ENCODE measurements at places on chromosomes 3 and 15.

DNA sequence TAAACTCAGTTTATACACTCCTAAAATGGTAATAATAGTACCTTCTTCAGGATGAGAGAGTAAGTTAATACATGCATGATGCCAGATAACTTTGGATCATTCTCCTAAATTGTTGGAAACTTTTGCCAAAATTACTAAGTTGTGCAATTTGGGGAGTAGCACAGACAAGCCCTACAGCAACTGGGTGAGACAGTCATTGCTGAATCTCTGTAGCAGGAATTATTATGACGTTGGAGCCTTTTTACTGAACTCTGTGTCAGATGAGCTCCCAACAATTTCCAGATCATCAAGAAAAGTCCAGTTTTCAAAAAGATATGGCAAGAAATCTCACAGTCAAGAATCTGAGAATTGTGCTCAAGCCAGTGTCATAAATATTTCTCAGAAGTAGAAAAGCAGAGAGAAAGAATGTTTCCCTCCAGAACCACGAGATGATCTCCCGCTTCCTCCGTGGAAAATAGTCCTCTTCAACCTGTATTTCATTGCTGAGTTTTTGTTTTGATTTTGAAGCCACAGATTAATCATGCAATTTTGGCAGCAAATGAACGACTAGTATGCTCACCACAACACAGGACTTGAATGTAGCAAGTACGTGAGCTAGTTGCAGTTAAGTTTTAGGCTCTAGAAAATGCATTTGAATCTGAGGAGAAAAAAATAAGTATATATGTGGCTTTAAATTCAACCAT lies 485.4 kb downstream of the CNTN6 start:
- no peak for DNase-seq

GRCh38 chr15:70098461-70099166 lies 897 bp upstream of the TLE3 start:
- no peak for DNase-seq

GRCh38 chr3:116001151-116001621 lies 377.9 kb downstream of the GAP43 start:
- DNase-seq, result no peak

GRCh38 chr3:67940210-67940952 lies 286.0 kb upstream of the SUCLG2 start:
- DNase-seq, result no peak

DNA sequence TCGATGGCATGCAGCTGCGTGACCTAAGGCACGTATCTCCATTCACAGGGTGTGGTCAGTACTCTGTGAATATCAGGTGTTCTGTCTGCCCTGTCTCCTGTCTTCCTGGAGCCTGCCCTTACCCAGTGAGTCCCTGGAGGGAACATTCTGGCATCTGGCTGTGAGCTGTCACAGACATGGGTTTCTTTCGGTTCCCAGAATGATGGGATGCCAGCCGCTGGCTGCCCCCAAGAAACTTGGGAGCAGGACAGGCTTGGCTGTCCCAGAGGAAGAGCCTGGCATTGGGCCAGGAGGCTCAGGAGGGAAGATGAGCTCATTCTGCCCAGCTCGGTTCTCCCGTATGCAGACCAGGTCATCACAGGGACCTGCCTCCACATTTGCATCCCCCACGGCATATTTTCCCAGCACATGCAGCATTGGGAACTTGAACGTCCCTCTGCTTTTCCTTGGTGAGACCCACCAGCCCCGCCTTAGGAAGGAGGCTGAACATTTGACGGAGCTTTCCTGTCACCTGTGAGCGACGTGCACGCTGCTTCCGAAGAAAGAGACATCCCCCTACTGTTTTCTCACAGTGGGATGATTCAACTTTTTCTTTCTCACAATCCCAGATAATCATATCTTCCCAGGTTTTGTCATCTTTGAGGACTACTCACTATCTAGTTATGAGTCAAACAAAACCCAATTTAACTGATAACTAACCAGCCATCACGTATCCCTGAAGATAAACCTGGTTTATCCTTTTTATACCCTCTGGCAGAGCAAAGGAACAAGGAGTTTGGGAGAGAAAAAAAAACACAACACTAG lies 22.0 kb upstream of the PGPEP1L start:
- DNase-seq, result no peak

DNA sequence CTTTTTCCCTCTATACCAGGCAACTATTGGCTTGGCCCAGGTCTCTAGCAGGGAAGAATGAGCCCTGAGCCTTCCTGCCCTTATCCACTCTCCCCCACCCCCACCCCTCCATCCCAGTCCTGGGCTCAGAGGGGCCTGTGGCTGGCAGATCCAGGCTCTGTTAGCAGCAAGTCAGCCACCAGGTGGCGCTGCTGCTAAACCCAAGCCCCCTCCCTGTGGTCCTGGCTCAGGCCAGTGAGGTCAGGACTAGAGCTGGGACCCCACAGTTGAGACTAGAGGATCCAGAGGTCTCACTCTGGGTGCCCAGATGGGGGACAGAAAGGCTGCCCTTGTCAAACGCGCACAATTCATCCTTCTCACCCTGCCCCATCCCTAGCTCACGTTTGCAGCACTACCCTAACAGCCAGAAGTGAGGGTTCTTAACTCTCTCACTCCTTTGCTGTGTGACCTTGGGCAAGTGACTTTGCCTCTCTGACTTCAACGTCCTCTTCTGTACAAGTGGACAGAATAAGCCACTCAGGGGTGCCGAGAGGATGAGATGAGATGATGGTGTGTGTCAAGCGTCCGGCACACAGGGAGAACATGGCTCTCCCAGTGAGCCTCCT lies 46.8 kb upstream of the SLC6A1 start:
- peak; percentile 61 for DNase-seq

- no peak for DNase-seq
Measured at GRCh38 chr15:85762039-85762755, 32.5 kb downstream of the KLHL25 start.

GRCh38 chr15:33234020-33234461 lies 39.5 kb upstream of the FMN1 start:
- DNase-seq, result no peak

GRCh38 chr15:35912196-35912595 lies 366.2 kb upstream of the DPH6 start:
- DNase-seq, result no peak

DNA sequence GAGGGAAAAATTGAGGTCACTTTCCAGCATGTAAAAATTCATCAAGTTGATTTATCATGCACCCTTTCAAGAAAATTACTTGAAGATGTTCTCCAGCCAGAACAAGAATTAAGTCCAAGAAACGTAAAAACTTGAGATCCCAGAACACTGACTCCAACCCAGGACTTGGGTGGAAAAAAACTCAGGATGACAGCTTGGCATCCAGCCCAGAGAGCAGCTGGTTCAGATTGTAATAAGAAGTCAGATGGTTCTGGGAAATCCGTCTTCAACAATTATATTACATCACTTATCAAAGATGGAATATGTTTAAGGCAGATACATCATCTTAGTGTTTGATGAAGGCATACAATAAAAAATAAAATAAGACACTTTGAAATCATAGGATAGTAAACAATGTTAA lies 23.0 kb upstream of the DNAJC13 start:
- no peak for DNase-seq

DNA sequence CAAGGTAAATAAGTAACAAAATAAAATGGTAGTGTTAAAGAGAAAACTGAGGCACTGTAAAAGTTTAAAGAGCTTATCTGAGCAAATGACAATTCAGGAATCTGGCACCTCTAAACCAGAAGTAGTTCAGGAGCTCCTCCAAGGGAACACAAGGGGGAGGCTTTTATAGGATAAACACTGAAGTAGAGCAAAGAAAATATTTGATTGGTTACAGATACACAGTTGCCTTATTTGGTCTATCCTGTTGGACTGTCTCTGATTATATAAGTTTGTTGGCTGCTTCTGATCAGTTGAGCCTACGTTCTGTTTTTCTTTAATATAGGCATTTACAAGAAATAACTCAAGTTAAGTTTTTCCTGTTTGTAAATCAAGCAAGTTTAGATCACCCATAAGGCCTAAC lies 146.9 kb downstream of the ERC2 start:
- DNase-seq, result no peak

- DNase-seq, result no peak
Measured at GRCh38 chr3:49346797-49347251, 7.0 kb upstream of the USP4 start.

- DNase-seq, result peak; percentile 5
Measured at GRCh38 chr3:40308725-40309417, 636 bp upstream of the EIF1B start.

GRCh38 chr15:41896566-41896965 lies 2.7 kb upstream of the SPTBN5 start:
- no peak for DNase-seq

GRCh38 chr3:190375246-190375645 lies 12.7 kb upstream of the CLDN16 start:
- DNase-seq, result no peak

GRCh38 chr3:14434126-14434497 lies 31.7 kb downstream of the SLC6A6 start:
- DNase-seq, result no peak

- DNase-seq, result no peak
Measured at GRCh38 chr3:86967062-86967461, 23.9 kb downstream of the VGLL3 start.

- DNase-seq, result no peak
Measured at GRCh38 chr3:71244153-71244825, 339.2 kb downstream of the FOXP1 start.

- no peak for DNase-seq
Measured at GRCh38 chr3:151383956-151384355, 597 bp downstream of the P2RY12 start.

GRCh38 chr3:118501152-118501551 lies 533.5 kb downstream of the IGSF11 start:
- DNase-seq, result no peak

GRCh38 chr3:182651461-182651860 lies 141.8 kb upstream of the ATP11B start:
- no peak for DNase-seq

DNA sequence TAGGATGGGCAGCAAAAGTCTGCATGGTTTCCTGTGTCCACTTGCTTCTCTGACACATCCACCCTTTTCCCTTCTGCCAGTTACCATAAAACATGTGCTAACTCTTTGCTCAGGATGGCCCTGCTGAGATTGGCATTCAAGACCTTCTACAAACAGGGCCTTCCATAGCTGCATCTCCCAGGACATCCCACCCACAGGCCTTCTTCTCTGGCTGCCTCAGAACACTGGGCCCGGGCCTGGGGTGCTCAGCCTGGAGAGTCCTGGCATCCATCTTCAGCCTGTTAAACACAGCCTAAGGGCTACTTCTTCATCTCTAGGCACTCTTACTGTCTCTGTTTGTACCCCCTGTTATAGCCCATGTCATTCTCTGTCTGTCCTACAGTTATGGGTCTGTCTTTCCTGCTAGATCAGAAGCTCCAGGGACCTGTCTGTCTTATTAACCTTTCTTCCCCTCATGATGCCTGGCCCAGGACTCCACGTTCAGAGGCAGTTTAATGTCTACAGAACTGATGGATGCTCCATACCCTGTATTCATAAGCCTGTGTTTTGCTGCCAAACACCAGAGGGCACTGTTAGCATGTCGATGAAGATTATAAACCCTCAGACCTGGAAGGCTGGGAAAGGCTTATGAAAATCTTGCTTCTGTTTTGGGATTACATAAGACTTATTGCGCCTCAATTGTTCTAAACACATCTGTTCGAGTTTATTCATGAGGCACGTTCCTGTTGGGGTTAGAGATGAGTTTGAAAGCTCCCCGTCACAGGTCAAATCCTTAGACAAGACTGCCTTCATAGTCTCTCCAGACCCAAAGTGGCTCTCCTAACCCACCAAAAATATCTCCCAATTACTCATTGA lies 16.5 kb downstream of the SEMA3G start:
- DNase-seq, result no peak

DNA sequence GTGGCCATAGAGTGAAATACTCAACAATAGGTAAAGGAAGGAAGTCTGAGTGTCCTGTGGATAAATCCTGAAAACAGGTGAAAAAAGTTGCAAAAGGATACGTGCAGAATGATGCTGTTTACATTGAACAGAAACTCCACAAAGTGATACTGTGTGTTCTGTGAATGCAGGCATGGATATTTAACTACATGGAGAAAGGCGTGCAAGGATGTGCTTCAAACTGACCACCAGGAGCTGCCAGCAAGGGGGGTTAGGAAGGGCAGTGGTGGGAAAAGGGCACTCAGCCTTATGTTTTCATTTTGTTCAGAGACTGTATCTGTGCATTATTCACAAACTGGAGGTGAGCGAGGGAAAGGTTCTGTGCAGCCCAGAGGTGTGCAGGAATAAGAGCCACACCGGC lies 47.4 kb downstream of the DNAJB8 start:
- DNase-seq, result no peak

DNA sequence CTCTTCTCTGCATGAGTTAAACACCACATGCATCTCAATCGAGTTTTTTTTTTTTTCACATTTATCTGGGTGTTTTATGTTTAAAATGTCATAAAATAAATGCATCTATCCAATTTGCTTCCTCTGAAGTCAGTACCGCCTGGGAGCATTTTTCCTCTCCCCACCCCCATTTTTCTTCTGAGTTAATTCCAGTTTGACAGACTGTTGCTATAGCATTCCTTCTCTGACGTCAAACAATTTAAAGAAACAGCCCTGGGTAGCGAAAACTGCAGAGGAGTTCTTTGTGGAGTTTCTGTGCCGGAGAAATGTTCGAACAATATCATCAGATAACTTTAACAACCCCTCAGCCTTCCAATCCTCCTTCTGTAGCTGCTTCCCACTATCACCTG lies 900 bp upstream of the GNB4 start:
- no peak for DNase-seq

DNA sequence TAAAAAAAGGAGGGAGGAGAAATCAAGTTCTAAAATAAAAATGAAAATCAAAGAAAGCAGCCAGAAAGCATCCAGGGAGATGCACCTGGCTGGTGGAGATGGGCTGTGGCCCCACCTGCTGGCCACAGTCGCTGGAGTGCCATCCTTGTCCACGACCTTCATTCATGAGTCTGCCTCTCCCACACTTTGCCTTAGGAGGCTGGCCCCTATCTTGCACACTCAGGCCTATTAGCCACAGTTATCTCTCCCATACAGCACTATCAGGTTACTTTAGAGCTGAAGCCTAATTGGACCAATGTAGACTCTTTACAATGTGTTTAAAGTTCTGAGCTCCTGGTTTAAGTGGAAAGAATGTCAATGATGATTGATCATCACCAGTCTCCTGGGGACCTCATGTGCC lies 392.0 kb upstream of the RORA start:
- no peak for DNase-seq

DNA sequence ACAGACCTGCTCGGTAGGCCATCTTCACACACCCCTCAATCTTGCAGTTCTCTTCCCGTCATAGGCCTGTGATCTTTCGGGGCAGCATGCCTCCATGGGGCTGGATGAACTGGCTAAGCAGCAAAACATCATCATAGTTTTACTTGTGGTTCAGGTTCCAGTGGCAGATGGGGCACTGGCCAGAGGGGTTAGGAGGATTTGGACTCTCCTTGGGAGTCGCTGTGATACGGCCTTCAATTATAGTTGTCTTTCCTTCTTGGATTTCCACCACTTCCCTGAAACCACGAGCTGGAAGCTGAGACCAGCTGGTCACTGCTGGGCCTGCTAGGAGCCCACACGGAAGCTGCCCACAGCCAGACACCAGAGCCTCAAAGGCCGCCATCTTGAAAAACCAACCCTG lies 15.7 kb downstream of the ZNF589 start:
- DNase-seq, result no peak

- no peak for DNase-seq
Measured at GRCh38 chr3:176964661-176965060, 232.6 kb downstream of the TBL1XR1 start.

Measured in GM12892 (cell line).